ENCODE measurements at places on chromosomes 4 and X.

DNA sequence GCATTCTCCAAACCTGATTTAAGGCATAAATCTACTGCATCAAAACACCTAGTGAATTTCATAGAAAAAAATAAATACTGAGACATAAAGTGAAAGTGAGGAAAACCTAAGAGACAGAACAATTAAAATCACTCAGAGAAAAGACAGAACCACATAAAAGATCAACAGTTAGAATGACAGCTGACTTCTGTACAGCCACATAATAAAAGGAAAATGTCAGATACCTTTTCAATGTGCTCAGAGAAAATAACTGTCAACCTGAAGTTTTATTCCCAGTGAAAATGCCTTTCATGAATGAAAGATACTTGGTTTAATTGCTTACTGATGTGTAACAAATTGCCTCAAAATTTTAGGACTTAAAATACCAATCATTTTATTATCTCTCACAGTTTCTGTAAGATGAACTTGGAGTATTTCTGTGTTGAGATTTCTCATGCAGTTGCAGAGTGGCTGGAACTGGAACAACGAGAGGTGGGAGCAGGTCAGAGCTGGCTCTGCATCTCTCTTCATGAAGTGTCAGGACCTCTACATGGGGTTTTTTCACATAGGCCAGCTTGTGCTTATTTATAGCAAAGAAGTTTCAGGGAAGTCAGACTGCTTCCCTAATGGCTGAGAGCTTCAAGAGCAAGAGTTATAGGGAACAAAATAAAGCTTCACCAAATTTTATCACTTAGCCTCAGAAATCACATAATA is 11.9 kb upstream of the POF1B start:
- no peak for DNase-seq

GRCh38 chr4:79397951-79398350 is 10.1 kb downstream of the GK2 start:
- DNase-seq, result no peak

DNA sequence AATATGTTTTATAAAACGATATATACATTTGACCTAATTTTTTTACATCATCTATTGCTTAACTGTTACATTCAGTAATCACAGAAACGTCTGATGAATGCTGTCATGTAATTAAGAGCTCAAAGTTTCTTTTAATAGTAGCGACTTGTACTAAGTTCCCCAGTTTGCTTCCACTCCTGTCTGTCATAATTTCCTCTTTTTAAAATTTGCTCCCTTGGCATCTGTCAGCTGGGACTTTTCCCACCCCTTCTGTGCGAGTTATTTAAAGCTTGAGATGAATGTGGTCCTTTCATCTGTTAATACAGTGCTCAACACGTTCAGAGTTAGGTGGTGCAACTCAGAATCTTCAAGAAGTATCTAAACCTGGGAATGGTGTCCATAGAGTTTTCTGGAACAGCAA is 1.2 kb downstream of the RAP1GDS1 start:
- no peak for DNase-seq

DNA sequence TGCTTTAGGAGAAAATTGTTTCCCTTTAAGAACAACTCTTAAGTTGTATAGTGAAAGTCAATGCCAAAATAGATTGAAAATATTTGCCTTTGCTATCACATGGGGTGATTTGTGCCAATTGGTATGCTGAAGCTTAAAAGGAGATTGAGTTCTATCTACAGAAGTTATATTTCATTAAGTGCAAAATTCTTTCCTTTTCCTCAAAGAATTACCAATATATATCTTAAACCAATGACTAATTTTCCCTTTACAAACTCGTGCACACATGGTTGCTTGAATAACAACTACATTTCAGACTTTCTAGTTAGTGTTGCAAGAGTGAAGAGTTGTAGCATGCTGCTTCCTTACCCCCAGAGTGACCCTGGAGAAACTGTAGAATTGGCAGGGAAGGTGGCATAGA is 990.0 kb upstream of the PABPC4L start:
- no peak for DNase-seq

- DNase-seq, result no peak
These were observed 8.5 kb upstream of the CTAG2 start for GRCh38 chrX:154661899-154662298.

DNA sequence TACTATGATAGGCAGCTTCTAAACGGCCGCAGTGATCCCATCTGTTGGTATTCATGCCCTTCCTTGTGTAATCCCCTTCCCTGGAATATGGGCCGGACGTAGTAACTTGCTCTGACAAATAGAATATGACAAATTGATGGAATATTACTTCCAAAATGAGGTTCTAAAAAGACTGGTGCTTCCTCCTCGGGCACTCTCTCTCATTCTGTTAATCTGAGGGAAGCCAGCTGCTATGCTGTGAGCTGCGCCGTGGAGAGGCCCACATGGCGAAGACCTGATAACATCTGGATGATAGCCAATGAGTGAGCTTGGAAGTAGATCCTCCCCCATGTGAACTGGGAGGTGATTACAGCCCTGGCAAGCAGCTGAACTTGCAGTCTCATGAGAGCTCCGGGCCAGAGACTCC is 27.2 kb upstream of the SLC25A4 start:
- DNase-seq, result no peak

DNA sequence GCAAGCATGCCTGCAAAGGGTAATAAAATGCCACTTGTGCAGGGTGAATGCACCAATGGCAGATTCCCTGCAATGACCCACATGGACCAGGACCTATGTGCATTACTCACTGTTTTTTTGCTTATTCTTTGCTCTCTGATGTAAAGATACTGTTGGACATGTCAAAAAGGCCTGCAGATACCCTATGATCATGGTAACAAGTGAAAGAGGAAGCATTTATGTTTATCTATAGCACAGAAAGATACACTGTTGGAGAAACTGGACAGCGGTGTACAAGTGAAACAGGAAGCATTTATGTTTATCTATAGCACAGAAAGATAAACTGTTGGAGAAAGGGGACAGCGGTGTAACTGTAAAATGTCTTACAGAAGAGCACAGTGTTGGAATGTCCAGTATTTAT is 127.5 kb downstream of the PAPSS1 start:
- DNase-seq, result no peak

- DNase-seq, result no peak
These were observed 103.6 kb downstream of the GNL3L start for GRCh38 chrX:54633641-54634040.

GRCh38 chr4:75514949-75515612 is 808 bp downstream of the THAP6 start:
- no peak for DNase-seq

GRCh38 chr4:105343146-105343931 is 130.5 kb downstream of the PPA2 start:
- DNase-seq, result no peak

DNA sequence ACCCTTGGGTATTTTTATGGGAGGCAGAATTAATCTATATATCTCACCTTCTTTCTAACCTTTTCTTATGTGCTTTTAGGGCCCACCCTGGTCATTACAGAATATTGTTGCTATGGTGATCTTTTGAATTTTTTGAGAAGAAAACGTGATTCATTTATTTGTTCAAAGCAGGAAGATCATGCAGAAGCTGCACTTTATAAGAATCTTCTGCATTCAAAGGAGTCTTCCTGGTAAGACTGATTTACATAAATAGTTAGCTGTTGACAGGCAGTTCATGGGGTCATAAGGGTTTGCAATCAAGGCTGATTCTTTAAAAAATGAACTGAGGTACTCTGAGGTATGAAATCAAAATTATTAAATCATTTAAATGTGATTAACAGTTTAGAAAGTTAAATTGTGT is 71.5 kb downstream of the KIT start:
- no peak for DNase-seq

DNA sequence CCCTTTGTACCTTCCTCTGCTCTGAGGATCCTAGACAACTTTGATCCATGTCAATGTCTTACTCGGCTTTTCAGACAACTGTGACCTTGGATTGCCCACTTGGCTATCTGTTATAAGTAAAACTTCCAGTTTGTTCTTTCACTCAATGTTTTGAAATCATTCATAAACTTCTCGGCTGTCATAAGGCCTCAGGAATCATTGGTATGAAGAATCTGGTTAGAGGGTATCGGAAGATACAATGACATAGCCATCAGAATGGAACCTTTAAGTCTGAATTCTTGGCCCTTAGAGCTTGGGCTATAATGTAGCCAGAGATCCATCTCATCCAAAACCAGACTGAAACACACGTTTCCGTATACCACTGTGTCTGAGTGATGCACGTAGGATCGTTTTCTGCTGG is 59.0 kb upstream of the WDR1 start:
- DNase-seq, result no peak

- DNase-seq, result no peak
These were observed 13.2 kb upstream of the CTSO start for GRCh38 chr4:155966731-155967395.

DNA sequence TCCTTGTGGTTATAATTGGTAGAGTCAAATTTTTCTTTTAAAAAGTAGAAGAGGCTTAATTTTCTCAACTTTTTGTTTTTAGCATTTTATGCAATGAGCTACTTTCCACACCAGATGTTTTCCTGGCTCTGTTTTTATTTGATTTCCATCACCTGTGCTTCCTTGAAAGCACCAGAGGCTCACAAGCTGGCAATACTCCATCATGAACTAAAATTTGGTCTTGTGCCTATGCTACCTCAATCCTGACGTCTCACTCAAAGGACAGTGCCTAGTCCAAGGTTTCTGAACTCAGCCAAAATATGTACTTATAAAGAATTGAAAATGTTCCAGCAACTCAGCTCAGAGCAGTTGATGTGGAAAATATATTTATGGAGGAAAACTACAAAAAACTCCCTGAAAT is 914.0 kb upstream of the PRKX start:
- DNase-seq, result no peak

GRCh38 chrX:145464650-145465049 is 217.3 kb downstream of the SPANXN1 start:
- DNase-seq, result no peak

DNA sequence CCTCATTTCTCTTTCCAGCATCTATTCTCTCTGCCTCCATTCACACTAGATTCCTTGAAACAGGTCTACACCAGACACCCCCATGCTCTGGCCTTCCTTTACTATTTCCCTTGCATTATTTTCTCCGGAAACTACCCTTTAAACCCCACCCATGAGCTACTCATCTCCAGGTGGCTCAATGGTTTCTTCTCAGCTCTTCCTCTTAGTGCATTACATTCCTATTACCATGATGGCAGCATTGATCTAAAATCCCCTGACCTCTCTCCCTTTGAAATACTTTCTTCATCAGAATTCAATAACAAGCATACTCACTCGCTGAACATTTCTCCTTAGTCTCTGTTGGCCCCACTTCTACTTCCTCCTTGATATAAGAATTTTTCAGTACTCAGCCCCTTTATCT is 94.6 kb downstream of the SYNPO2 start:
- DNase-seq, result no peak

GRCh38 chrX:103431316-103431715 is 55.0 kb downstream of the BEX3 start:
- no peak for DNase-seq

GRCh38 chr4:146577111-146577510 is 55.4 kb upstream of the SLC10A7 start:
- DNase-seq, result no peak

DNA sequence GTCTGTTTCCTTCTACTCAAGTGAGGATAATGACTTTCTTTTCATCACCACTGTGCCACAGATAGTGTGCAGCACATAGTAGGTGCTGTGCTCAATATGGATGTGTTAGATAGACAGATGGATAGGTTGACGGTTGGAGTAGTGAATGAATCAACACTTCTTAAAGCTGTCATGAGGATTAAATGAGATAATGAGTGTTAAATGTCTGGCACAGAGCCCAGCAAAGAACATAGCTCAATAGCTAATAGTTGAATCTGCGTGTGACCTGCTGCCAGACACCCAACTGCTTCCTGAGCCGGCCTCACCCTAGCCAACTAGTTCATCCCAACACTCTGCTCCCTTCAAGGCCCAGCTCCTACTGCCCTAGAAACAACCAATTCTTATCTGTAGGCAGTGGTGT is 67.7 kb upstream of the PJA1 start:
- DNase-seq, result no peak

DNA sequence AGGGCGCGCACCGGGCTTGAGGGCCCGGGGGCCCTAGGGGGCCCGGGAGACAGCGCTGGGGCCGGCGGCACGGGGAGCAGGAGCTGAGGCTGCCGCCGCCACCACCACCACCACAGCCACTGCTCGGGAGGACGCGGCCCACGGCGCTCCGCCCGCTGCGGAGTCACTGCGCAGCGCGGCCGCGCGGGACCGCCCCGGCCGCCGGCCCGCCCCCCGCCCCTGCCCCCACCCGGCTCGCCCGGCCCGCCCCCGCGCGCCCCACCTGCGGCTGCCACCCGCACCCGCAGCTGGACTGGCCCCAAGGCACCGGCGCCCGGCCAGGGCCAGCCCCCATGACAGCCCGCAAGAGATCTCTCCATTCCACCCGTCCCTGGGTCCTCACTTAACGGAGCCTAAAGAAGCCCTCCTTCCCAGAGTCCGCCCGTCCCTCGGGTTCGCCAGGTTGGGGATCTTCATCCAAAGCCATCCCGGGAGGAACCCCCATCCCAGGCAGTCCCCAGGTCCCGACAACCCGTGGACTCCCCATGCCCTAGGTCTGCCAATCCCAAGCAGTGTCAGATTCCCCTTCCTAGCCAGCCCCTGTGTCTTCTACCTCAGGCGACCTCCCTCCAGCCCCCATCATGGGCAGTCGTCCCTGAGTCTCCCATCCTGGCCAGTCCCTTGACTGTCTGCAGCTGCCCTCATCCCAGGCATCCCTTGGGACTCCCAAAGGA is 40.0 kb upstream of the IQSEC2 start:
- no peak for DNase-seq

- DNase-seq, result no peak
These were observed 328.0 kb downstream of the PPP3CA start for GRCh38 chr4:101019313-101019712.

DNA sequence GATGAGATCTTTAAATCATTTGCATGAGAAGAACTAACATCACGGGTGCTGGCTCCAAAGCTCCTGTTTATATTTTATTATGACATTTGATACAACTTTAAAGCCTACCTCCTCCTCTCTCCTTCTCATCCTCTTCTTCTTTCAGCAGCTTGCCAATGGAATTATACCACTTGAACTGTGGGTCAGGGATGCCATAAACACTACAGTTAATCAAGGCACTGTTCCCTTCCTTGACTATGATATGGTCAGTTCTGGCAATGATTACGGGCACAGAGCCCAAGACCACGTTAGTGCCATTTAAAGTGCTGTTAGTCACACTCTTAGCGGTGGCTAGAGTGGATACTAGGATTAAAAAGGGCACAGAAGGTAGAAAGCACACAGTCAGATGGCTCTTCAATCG is 20.7 kb downstream of the MFAP3L start:
- DNase-seq, result no peak

GRCh38 chr4:10223782-10224181 is 107.2 kb upstream of the WDR1 start:
- no peak for DNase-seq

GRCh38 chr4:145756244-145756643 is 76.3 kb downstream of the C4orf51 start:
- no peak for DNase-seq

- no peak for DNase-seq
These were observed 117.0 kb downstream of the TBL1X start for GRCh38 chrX:9581771-9582385.

DNA sequence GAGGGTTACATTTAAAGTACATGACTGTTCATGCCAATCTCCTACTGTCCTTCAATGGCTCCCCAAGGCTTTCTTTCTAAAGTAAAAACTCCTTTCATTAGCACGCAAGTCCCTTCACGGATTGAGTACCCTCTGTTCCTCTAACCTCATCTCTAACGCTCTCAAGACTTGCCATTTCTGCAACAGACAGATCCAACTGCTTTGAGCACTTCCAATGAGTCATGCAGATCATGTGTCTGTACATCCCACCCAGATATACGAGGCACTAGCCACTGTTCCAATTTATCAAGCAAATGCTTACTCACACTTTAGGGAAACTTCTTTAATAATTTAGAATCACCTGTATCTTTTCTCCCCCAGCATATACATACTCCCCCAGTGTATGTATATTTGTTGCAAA is 332.5 kb upstream of the ZFP42 start:
- no peak for DNase-seq

All from SW 1271 (cell line).